NCI-H460 (cell line): ENCODE measurements at places on chromosomes 13 and 19.

- no peak for DNase-seq
These were observed 4.7 kb downstream of the RPL28 start for GRCh38 chr19:55390461-55390880.

DNA sequence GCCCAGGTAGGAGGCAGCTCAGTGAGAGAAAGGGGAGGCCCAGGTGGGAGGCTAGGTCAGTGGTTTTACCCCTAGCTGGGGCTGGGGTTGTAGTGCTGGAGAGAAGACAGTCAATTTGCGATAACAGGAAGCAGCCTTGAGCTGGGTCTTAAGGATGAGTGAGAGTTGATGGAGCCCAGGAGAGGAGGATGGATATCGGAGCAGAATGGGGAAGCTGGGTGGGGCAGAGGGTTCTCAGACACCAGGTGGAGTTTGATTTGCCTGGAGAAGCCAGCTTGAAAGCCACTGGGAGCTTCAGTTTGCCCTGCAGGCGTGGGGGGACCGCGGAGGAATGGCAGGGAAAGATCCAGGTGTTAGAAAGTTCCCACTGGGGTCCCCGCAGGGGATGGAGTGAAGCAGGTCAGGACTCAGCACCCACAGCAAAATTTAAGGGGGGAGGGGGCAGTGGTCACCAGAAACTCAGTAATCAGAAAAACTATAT, 836 bp upstream of the CDC42EP5 start:
- DNase-seq: no peak

DNA sequence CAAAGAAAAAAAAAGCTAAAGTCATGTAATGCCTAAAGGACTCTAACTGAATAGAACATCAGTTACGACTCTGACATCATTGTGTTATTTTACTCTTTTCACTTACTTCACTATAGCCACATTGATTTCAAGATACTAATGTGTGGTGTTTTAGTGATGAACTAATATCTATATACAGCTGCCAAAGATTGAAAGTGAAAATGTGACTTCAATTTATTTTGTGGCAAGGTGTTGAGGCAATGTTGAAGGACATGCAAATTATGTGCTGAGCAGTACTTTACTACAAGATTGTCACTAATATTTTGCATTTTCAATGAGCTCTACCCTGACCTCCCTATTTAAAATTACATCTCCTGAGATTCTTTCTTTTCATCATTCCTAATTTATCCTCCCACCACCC, 1911.9 kb upstream of the PCDH20 start:
- no peak for DNase-seq

DNA sequence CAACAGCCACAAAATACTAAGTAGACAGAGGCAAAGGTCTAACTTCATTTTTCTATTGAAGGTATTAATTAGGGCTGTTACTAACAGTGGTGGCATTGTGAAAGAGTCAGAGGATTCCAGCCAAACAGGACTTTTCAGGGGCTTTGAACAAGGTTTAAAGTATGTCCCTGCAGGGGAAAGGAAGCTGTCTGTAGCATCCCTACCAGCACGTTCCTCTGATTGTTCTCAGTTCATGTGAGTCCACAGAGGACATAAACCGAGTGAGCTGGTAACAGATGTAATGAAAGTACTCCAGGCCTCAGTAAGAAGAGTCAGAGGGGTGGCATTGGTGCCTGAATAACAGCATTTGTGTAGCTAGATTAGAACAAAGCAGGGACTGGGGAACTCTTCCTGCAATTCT, 15.3 kb upstream of the SPATA13 start:
- DNase-seq: no peak

GRCh38 chr13:30910676-30911075, 4.6 kb downstream of the MEDAG start:
- DNase-seq: no peak

DNA sequence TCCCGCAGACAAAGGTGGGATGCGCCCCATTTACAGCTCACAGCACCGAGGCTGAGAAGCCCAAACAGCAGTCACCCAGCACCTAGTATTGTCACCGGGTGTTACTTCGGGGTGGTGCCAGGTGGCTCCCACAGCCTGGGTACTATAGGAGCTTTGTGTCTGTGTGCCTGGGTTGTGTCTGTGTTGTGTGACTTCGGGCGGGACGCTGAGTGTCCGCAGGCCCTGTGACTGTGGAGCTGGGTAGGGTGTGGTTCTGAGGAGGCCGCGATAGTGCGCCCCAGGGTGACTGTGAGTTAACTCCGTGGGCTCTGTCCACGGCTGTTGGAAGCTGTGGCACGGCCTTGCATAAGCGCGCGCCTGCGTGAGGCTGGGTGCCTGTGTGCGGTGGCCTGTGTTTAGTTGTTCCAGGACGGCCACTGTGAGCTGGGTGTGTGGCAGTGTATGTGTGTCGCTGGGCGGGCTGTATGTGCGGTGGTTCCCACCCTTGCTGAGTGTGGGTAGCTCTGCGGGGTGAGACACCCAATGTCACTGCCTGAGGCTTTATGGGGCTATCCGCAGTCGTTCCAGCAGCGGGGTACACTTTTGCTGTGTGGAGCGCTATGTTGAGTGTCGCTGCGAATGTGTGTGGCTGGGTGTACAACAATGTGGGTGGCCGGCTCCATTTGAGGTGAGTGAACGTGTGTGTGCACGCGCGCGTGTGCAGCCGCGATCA, 559 bp upstream of the SSBP4 start:
- DNase-seq: no peak

GRCh38 chr19:42468273-42468796, 25.6 kb upstream of the CXCL17 start:
- no peak for DNase-seq

DNA sequence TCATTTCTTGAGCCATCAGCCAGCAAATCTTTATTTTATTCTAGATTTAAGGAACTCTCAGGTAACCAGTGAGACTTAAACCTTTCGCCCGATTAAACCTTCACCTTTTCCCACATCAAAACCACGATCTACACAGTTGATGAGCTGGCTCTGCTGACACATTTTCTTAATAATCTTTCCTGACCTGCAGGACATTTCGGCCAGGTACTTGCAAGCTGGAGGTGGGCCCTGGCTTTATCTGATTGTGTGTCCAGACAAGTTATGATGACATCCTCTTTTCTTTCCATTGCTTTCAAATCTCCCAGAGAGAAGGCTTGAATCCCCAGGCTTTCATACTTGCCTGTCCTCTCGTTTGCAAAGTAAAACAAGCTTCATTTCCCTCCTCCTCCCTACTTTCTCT, 144.2 kb downstream of the EFNB2 start:
- DNase-seq: no peak

- peak; percentile 35 for DNase-seq
These were observed 1.3 kb downstream of the IZUMO1 start for GRCh38 chr19:48745208-48745995.

DNA sequence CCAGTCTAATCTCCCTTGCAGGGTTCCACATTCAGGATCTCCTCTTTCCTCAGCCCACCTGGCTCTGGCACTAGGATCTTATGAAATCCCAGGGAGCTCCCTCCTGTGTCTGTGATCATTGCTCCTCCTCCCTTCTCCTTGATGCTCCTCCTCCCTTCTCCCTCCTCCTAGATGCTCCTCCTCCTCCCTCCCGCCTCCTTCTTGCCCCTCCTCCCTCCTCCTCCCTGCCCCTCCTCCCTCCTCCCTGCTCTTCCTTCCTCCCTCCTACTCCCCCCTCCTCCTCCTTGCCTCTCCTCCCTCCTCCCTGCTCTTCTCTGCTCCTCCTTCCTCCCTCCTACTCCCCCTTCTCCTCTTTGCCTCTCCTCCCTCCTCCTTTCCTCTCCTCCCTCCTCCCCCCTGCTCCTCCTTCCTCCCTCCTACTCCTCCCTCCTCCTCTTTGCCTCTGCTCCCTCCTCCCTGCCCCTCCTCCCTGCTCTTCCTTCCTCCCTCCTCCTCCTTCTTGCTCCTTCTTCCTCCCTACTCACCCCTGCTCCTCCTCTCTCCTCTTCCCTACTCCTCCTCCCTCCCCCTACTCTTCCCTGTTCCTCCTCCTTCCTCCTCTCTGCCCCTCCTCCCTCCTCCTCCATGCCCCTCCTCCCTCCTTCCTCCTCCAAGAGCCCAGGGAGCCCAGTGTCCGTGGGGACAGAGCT, 14.9 kb upstream of the ZBTB7A start:
- no peak for DNase-seq

DNA sequence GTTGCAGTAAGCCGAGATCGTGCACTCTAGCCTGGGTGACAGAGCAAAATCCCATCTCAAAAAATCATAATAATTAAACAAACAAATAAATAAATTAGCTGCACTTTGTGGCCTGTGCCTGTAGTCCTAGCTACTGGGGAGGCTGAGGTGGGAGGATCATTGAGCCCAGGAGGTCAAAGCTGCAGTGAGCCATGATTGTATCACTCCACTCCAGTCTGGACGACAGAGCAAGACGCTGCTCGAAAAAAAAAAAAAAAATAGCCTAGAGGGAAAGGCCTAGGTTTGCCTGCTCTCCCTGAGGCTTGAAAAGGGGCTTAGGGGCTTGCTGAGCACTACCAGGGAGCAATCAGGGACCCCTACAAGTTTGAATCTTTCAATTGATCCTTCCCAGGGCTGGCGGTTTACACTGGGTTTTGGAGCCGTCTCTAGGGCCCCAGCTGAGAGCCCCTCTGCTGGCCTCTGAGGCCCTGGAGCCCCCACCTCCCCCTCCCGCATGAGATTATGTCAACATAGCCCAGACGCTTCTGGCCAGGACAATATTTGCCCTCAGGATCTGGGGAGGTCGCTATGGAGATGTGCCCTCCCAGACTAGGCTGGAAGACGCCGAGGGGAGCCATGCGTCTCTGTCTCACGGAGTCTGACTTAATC, 10.4 kb upstream of the GIPR start:
- DNase-seq: no peak

- no peak for DNase-seq
These were observed 24.2 kb downstream of the GAS6 start for GRCh38 chr13:113839536-113840204.

- no peak for DNase-seq
These were observed 10.1 kb downstream of the FOSB start for GRCh38 chr19:45477713-45478453.

- DNase-seq: no peak
These were observed 1.2 kb downstream of the MED26 start for GRCh38 chr19:16626796-16627192.

DNA sequence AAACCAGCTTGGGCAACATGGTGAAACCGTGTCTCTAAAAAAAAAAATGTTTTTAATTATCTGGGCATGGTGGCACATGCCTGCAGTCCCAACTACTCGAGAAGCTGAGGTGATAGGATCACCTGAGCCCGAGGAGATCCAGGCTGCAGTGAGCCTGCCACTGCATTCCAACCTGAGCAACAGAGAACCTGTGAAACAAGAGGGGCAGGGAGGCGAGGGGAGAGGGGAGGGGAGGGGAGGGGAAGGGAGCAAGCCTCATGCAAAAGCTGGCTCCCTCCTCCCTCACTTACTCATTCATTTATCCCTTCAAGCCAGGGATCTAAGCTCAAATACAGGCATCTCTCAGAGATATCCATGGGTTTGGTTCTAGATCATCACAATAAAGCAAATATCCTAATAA, 8.9 kb downstream of the ATP7B start:
- DNase-seq: no peak

DNA sequence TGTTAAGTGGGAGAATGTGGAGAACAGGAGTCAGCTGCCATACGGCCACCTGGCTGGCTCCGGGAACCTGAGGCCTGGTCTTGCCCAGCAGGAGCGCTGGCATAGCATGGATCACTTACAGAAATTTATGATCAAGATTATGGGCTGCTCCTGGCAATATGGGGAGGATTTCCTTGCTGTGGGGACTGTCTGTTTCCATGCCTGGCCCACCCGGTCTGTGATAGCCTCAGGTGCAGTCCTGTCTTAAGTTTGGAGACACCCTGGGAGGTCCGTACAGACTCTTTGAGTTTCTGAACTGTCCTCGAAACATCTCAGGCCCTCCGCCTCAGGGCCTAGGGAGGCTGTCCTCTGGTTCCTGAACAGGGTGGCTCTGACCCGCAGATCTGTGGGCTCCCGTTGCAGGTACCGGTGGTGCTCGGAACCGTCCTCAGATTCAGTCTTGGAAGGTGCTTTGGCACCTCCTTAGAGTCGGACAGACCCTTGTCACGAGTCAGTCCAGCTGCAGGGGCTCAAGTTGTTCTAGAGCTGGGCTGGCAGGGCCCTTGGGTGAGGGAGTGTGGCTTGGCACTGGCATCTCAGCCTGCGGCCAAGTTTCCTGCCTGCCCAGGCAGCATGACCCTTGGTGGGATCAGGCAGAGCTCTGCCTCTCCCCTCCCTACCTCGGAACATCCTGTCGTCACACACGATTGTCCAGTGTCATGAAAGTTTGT, 4.9 kb downstream of the TFDP1 start:
- DNase-seq: no peak

- DNase-seq: peak; percentile 89
These were observed 8.6 kb downstream of the LTBP4 start for GRCh38 chr19:40609561-40610395.

GRCh38 chr19:41111750-41112295, 2.4 kb upstream of the CYP2F1 start:
- DNase-seq: no peak

GRCh38 chr19:6730153-6730804, 7.1 kb downstream of the GPR108 start:
- no peak for DNase-seq

GRCh38 chr19:28960986-28961705, 251.8 kb downstream of the UQCRFS1 start:
- DNase-seq: no peak

DNA sequence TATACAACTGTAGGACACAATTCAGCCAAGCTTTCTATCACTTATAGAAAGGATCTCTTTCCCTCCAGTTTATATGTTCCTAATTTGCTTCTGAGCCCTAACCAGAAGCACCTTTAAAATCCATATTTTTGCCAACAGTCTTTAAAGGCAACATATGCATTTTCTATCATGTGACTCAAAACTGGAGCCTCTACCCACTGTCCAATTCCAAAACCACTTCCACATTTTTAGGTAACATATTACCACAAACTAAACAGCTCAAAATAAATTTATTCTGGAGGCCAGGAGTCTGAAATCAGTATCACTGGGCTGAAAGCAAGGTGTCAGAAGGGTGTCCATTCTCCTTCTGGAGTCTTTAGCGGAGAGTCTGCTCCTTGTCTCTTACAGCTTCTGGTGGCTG, 15.9 kb upstream of the EFNB2 start:
- no peak for DNase-seq

DNA sequence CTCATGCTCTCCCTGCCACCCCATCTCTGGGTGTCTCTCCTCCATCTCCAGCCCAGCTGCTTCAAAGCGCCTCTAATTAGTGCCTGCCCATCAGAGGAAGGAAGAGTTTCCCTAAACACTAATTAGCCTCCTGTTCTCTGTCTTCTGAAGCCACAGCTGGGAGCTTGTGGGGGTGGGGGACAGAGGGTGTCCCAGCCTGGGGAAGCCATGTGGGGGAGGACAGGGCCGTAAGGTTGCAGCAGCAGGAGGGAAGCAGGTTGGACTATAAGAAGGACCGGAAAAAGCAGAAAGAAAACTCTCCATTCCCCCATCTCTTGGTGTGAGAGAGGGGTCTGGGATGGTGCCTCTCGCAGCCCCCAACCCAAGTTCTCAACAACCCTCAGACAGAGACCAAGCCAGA, 26.2 kb downstream of the SLC8A2 start:
- DNase-seq: no peak

GRCh38 chr13:24023073-24023472, 125.8 kb upstream of the C1QTNF9B start:
- no peak for DNase-seq

GRCh38 chr13:20475927-20476691, 49.5 kb downstream of the CRYL1 start:
- DNase-seq: no peak
